Upper lobe of left lung (tissue), 6 donors: ENCODE measurements at places on chromosomes 7 and 10. TPM values are rescaled to one million over a fixed set of nuclear protein-coding genes. Genes with fewer than 3 reads are reported as not detected.

DNA sequence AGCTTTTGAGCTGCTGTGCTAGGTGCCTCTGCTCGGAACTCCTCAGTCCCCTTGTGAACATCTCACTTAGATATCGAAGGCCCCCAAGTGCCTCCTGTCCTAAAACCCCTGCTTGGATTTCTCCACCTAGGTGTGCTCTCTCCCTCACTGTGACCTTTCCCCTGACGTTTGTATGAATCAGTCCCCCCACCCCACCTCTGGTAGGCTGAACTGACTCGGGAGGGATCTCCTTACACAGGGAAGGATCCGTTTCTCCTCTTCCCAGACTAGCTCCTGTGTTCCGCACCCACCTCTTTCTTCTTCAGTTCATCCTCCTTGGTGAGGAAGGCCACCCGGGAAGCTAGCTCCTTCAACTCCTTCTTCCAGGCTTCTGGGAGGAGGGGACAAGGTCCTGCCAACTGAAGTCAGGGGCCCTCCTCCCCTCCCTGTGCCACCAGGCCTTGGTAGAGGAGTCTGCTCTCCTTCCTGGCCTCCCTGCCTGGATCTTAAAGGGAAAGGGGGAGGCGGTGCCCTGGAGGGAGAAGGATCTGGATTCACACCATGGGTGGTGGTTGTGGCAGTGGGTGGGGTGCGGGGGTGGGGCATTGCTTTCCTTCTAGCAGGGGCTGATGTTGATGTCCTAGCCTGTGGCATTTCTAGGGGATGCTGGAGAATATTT, 6.8 kb downstream of the TBATA start:
- no peak overlapping the region for H3K27ac ChIP-seq
- H3K27me3 ChIP-seq: no peaks in the 10 kb centered on the region
- no peak overlapping the region for H3K4me3 ChIP-seq
- H3K36me3 ChIP-seq: no peaks in the 10 kb centered on the region
- no peak for DNase-seq

DNA sequence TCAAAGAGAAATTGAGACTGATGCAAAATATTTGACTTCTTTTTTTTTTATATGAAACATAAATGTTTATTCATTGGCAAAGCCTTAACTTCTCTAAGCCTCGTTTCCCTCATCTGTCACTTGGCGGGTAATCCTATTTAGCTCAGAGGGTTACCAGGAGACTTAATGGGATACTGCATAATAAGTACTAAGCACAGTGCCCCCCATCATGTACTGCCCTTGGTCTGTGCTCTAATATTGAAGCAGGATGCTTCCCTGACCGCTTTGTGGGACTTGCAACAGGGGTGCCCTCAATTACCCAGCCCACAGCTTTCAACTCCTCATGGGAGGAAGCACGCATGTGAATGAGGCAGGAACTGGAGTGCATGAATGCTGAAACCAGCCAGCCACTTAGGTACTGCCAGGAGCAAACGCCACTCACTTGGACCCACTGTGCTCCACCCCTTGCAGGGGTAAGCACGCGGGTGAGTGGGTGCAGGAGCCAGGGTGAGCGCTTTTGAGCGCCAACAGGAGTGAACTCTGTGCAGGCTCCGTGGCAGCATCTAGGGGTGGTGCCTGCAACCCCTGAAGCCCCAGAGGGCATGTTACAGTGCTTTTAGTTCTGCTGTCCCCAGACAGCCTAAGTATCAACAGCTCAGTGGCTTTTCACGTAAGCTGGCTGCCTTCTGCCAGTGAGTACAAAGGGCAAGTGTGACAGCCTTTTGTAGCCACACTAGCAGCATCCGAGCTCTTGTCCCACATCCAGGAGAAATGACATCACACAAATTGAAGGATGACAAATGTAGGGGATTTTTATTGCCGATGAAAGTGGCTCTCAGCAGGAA, 209.8 kb upstream of the C7orf33 start:
- no peaks in the 10 kb centered on the region for H3K27me3 ChIP-seq
- no peak for DNase-seq
- H3K36me3 ChIP-seq: no peaks in the 10 kb centered on the region
- no peak overlapping the region for H3K4me3 ChIP-seq
- H3K27ac ChIP-seq: no peak overlapping the region

DNA sequence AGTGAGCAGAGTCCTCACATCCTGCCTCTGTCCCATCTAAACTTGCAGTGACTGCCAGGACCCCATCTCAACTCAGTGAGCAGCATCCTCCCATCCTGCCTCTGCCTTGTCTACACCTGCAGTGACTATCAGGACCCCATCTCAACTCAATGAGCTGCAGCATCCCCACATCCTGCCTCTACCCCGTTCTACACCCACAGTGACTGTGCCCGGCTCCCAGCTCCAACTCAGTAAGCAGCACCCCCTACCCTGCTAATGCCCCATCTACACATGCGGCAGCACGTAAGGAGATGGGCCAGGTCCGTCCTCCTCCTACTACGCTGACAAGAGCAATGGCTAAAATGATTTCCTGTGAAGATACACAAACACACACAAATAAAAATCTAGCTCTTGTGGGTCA, 65.5 kb downstream of the TNS3 start:
- DNase-seq: no peak
- H3K4me1 ChIP-seq: peaks cover 18% of the 10 kb centered on the region
- no peaks in the 10 kb centered on the region for H3K27me3 ChIP-seq
- no peak overlapping the region for H3K27ac ChIP-seq

DNA sequence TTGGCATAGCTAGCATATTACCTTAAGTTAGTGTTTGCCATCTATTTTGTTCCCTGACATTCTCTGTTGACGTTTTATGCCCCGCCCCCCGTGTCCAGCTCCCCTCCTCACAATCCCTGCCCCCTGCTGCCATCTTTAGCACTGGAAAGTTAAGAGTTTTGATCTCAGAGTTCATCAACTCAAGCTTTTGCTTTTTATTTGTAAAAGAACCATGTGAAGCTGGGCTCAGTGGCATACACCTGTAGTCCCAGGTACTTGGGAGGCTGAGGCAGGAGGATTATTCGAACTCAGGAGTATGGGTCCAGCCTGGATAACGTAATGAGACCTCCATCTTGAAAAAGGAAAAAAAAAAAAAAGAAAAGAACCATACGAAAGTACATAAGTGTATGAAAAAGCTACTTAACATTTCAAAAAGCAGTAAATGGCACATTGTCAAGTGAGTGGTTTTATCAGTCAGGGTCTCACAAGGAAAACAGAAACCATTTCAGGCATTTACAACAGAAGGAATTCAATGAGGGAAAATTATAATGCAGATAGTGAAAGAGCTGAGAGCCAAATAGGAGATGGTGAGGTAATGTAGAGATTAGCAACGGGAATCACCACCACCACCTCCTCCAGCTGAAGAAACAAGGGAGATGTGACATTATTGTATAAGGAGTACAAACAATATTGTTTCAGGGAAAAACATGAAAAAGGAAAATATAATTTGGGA, 64.9 kb downstream of the MCU start:
- H3K27me3 ChIP-seq: no peaks in the 10 kb centered on the region
- H3K27ac ChIP-seq: no peak overlapping the region
- no peaks in the 10 kb centered on the region for H3K4me1 ChIP-seq
- H3K36me3 ChIP-seq: no peaks in the 10 kb centered on the region
- no peak for DNase-seq
- H3K4me3 ChIP-seq: no peak overlapping the region

GRCh38 chr10:28459453-28460144, 73.3 kb upstream of the WAC start:
- H3K27me3 ChIP-seq: no peaks in the 10 kb centered on the region
- no peak overlapping the region for H3K4me3 ChIP-seq
- H3K27ac ChIP-seq: no peak overlapping the region
- DNase-seq: no peak

DNA sequence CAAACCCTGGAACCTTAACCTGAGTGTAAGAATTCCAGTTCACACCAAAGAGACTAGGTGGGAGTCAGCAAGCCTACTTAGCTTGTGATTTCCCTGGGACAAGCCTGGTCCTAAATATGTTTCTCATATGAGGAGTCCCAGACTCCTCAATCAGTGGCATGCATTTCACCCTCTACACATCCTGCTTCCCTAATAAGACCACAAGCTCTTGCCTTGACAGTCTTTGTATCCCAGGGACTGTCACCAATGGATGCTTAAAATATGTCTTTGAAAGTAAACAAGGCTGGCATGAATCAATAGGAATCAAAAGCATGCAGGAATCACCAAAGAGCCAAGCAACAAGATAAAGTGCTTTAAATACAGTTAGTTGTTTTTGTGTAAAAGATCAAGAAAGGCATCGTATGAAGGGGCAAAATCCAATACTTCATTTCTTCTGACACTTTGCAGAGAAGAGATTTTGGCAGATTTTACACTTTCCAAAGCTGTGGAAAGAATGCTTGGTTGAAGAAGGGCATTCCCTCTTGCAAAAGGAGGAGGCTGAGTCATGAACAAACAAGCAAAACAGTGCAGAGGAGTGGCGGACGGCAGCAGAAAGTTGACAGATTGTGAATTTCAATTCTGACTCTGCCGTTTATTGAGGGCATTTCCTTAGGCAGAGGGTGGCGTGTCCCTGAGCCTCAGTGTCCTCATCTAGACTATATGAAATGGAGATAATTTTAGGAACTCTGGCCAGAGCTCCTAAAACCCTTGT, 8.5 kb upstream of the NFE2L3 start:
- peaks cover 4% of the 10 kb centered on the region for H3K4me1 ChIP-seq
- no peak overlapping the region for H3K27ac ChIP-seq
- no peak overlapping the region for H3K4me3 ChIP-seq
- no peaks in the 10 kb centered on the region for H3K27me3 ChIP-seq
- DNase-seq: no peak

- H3K27me3 ChIP-seq: no peaks in the 10 kb centered on the region
- H3K27ac ChIP-seq: no peak overlapping the region
- no peak for DNase-seq
- H3K36me3 ChIP-seq: no peaks in the 10 kb centered on the region
- H3K4me3 ChIP-seq: no peak overlapping the region
Observed at GRCh38 chr10:61757001-61757400, 94.3 kb downstream of the CABCOCO1 start.

SLC39A12 gene
- total RNA-seq: 0.17 TPM

NKX1-2 gene
- total RNA-seq: not detected

NRF1 gene
- 12.7 TPM for total RNA-seq

KCNMA1 gene
- 18.6 TPM for total RNA-seq
